Motor neuron (in vitro differentiated cells): ENCODE measurements at places on chromosomes 2 and 18. TPM values are rescaled to one million over a fixed set of nuclear protein-coding genes. Genes with fewer than 3 reads are reported as not detected.

CXCR4 gene
- 109 and 112 TPM in 2 replicates for total RNA-seq

DNA sequence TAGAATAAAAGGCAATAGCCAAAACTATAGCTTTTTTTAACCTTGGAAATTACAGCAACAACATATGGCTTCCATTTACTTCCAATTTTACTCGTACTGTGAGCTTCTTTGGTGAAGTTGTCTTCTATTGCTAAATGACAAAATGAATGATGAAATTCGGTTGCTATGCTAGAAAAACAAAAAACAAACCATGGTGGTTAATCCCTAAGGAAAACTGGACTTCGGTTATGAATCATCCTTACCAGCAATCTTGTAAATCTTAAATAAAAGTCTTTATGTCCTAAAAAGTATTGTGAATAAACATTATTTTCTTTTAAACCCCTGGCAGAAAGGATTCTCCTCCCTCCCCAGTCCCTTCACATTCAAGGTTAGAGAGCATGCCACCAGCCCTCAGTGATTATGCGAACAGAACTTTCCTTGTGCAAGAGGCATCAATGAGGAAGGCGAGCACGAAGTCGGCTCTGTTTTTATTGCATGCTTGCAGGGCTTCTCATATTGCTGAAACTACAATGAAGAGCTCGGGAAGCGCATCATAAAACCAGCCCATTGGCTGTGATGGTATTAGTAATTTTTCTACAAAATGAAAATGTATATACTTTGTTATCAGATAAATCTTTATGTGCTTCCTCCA, 62.9 kb downstream of the ZNF521 start:
- ATAC-seq: no peak

- ATAC-seq: no peak
Observed at GRCh38 chr2:119449521-119449920, 17.9 kb downstream of the TMEM37 start.

DNA sequence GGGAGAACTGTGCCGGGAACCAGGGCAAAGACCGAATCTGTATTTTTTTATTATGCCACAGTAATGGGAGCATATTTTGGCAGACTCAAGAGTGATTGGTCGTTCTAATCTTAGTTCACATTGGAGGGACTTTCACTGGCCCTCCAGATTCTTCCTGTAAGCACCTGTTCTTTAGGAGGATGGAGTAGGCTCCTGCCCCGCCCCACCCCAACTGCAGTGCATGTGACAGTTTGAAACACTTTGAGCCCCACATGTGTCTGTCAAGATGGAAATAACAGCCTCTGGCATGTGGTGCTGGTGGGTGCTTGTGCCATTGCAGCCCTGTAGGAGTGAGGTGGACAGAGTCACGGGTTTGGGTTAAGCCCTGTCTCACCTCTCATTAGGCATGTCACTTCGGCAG, 43.3 kb upstream of the TXNDC2 start:
- no peak for ATAC-seq

DNA sequence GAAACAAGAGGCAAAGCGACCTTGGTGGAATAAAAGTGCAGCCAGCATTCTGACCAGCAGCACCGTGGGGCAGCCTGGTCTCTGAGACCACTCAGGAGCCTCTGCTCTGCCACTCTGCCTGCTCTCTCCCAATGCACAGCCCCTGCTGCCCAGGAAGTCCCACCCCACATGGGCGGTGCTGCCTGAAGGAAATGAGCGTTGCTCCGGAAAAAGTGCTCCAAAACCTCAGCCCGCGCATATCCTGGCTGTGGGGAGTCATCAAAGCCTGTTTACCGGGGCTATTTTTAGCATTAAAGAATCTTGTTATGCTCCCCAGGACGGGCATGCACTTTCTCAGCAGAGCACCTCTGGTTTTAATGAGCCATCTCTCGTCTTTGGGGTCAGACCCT, 54.5 kb downstream of the EPAS1 start:
- ATAC-seq: no peak

DNA sequence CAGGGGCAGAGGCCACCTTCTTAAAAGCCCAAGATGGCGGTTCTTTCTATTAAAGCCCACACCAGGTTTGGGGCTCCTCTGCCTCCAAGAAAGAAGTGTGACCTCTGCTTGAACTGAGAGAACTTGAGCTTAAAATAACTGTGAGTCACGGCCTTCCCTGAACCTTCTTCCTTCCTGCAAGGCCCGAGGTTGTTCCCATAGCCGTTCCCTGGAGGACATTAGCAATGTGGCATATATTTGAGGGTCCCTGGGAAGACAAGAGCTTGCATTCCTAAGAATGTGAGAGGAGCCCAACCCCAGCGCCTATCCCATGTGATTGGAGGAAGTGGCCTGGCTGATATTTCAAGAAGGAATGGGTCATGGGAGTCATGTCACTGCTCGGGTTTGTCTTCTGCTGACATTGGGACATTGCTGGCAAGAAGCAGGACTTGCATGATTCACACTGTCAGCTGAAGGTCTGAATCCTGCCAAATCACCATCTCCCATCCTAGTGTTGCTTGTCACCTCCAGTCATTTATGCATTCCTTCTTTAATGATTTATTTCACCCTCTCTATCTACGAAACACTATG, 168.1 kb downstream of the TRIB2 start:
- peak; percentile 52 for ATAC-seq
